ENCODE measurements at places on chromosomes 4 and X.

- DNase-seq, result no peak
Observed at GRCh38 chr4:185892165-185892564, 80.2 kb upstream of the SORBS2 start.

GRCh38 chr4:24190761-24191695 lies 301.2 kb upstream of the PPARGC1A start:
- no peak for DNase-seq

GRCh38 chr4:82230306-82230705 lies 143.5 kb downstream of the HNRNPD start:
- DNase-seq, result no peak

DNA sequence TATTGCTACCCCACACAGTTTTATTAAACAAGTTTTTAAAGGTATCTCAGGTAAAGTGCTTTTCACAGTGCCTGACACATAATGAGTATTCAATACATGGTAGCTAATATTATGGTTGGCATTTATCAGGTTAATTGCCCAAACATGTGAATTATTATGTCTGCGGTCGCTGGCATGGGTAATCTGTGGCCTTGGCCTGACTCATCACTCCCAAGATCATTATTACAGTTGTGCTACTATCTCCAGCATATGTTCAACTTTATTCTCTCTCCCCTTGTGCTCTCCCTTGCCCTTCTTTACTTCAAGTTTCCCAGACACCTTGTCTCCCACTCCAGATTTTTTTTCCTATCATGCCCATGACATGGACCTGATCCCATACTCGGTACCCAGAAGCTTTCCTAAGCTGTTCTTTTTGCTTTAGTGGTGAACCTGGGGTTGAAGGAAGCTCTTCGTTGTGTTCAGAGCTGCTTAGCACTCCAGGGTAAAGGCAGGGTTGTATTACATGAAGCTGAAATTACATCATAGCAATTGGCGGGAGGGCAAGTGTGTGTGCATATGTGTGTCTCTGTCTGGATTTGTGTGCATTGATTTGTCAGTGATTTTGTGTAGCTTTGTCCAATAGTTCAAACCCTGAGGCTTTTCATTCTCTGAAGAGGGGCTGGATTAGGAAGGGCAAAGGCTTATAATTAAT lies 176.5 kb upstream of the NRK start:
- DNase-seq, result no peak

All from GM12878 (cell line).